ENCODE measurements at places on chromosomes 2 and 18. TPM values are rescaled to one million over a fixed set of nuclear protein-coding genes. Genes with fewer than 3 reads are reported as not detected.

DNA sequence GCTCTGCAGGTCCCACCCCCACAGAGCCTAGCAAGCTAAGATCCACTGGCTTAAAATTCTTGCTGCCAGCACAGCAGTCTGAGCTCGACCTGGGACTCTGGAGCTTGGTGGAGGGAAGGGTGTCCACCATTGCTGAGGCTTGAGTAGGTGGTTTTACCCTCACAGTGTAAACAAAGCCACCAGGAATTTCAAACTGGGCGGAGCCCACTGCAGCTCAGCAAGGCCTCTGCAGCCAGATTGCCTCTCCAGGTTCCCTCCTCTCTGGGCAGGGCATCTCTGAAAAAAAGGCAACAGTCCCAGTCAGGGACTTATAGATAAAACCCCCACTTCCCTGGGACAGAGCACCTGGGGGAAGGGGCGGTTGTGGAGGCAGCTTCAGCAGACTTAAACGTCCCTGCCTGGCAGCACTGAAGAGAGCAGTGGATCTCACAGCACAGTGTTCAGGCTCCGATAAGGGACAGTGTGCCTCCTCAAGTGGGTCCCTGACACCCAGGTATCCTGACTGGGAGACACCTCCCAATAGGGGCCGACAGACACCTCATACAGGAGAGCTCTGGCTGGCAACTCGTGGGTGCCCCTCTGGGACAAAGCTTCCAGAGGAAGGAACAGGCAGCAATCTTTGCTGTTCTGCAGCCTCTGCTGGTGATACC lies 20.0 kb upstream of the NEMP2 start:
- H3K27ac ChIP-seq, result no peak overlapping the region
- H3K27me3 ChIP-seq, result no peaks in the 10 kb centered on the region
- H3K4me3 ChIP-seq, result no peak overlapping the region
- no peak for DNase-seq
- no peaks in the 10 kb centered on the region for H3K36me3 ChIP-seq

DNA sequence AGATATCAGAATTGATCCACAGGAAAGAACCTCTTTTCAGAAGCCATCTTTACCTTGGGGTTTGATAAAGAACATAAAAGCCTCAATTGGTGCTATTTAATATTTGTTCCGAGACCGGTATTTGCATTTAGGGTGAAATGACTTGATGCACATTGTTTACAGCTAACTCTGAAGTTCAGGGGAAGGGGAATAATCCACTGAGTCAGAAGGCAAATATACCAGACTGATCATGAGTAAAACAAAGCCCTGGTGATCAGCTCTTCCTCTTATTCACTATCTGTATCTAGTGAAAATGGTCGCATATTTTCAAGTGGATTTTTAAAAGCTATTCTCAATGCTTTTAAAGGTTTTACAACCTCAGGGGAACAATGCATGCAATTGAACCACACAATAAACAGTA lies 53.0 kb upstream of the ATP8B1 start:
- H3K27me3 ChIP-seq, result peaks cover 2% of the 10 kb centered on the region
- no peaks in the 10 kb centered on the region for H3K4me1 ChIP-seq
- no peak for DNase-seq
- H3K36me3 ChIP-seq, result no peaks in the 10 kb centered on the region
- H3K27ac ChIP-seq, result no peak overlapping the region
- no peak overlapping the region for H3K4me3 ChIP-seq

- no peaks in the 10 kb centered on the region for H3K36me3 ChIP-seq
- no peak overlapping the region for H3K4me3 ChIP-seq
These were observed 42.4 kb upstream of the PSMD14 start for GRCh38 chr2:161265874-161266273.

GRCh38 chr2:189528617-189529016 lies 52.0 kb downstream of the SLC40A1 start:
- no peak overlapping the region for H3K27ac ChIP-seq
- H3K4me3 ChIP-seq, result no peak overlapping the region
- no peaks in the 10 kb centered on the region for H3K27me3 ChIP-seq
- no peak for DNase-seq
- H3K4me1 ChIP-seq, result no peaks in the 10 kb centered on the region

- no peaks in the 10 kb centered on the region for H3K36me3 ChIP-seq
- H3K4me3 ChIP-seq, result no peak overlapping the region
- H3K27ac ChIP-seq, result no peak overlapping the region
- DNase-seq, result no peak
These were observed 8.3 kb upstream of the POMC start for GRCh38 chr2:25176541-25177181.

GRCh38 chr18:73656691-73657090 lies 490.9 kb downstream of the FBXO15 start:
- H3K4me1 ChIP-seq, result no peaks in the 10 kb centered on the region
- H3K27me3 ChIP-seq, result no peaks in the 10 kb centered on the region
- H3K4me3 ChIP-seq, result no peak overlapping the region
- DNase-seq, result no peak
- no peak overlapping the region for H3K27ac ChIP-seq

CTIF gene
- 1.2 TPM for polyA plus RNA-seq

CPO gene
- not detected for polyA plus RNA-seq
